8988T (cell line): ENCODE measurements at places on chromosomes 6 and 20.

GRCh38 chr20:25675161-25675560 is 21.5 kb downstream of the ZNF337 start:
- DNase-seq: no peak

GRCh38 chr6:55239099-55239498 is 64.8 kb downstream of the HCRTR2 start:
- DNase-seq: no peak

DNA sequence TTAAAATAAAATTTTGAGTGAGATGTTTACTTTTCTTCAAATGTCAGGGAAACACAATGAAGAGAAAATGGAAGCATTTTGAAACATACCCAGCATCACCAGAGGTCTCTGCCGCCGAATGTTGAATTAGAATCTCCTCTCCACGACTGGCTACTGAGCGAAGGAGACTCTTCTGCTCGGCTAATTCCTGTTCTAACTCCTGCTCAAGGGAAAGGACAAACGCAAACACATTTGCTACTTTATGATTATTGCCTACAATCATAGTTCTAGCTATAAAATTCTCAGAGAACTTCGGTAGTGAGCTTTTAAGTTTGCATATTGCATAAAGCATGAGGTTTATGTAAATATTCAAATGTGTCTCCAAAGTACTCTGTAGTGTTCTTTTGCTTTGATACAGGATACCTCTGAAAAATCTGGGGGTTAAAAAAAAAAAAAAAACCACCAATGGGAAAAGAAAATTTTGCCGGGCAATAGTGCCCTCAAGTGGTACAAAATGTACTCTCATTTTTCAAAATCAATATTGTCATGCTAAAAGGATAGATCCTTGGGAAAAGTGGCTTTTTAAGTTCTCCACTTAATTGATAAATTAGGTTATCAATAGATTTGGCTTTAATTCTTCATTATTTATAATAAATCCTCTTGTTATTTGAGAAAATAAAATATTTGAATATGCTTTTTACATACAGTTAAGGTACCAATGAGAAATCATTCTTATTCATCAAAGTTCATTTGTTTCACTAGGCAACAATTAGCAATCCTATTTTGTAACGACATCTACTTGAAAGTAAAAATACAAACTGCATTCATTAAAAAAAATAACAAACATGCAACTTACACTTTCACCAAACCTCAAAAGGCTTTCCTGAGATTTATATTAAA is 369.0 kb downstream of the SYNE1 start:
- no peak for DNase-seq

- no peak for DNase-seq
These were observed 9.9 kb downstream of the OR2B6 start for GRCh38 chr6:27966816-27967426.

DNA sequence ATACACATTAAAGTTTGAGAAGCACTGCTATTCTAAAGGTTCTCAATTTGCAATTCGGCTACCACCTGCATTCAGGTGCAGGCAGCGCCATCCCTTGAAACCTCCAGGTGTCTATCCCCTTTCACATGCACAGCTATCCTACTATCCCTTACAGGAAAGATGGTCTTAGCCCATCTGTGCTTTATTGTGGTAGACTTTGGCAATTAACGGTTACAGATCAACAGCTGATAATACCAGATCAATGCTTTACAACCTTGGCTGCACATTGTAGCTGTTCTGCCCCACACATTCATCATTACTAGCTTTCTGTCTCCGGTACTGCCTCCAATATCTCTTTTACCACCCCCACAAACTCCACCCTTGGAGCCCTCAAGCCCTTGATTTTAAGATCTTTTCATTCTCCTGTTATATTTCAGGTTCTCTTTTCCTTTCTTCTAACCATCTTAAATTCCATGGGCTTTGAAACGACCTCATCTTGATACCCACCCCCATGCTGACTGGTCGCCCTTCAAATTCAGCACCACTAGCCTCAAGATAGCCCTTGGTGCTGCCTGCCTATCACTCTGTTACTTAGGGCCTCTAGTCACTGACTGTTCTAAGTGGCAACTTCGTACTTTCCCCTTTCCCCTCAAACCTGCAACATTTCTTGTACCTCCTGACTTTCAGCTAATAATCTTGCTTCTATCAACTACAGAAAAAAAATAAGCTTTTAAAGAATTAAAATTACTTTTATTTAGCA is 50.8 kb downstream of the SPTLC3 start:
- no peak for DNase-seq

DNA sequence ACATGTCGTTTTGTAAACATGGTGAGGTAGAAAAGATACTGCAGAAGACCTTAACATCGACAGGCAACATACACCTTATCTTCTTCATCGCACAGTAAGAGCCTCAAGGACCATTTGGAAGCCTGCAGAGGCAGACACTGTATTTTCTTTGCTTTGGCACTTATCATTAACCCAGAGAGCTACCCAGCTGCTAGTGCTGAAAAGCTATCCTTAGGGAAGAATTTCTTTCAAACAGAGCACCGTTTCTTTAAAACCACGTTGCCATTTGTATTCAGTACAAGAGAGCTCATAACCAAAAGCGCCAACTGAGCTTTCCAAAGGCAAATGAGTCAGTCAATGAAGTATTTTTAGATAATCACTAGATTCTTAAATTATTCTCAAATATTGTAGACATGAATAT is 306.6 kb downstream of the EPM2A start:
- no peak for DNase-seq

DNA sequence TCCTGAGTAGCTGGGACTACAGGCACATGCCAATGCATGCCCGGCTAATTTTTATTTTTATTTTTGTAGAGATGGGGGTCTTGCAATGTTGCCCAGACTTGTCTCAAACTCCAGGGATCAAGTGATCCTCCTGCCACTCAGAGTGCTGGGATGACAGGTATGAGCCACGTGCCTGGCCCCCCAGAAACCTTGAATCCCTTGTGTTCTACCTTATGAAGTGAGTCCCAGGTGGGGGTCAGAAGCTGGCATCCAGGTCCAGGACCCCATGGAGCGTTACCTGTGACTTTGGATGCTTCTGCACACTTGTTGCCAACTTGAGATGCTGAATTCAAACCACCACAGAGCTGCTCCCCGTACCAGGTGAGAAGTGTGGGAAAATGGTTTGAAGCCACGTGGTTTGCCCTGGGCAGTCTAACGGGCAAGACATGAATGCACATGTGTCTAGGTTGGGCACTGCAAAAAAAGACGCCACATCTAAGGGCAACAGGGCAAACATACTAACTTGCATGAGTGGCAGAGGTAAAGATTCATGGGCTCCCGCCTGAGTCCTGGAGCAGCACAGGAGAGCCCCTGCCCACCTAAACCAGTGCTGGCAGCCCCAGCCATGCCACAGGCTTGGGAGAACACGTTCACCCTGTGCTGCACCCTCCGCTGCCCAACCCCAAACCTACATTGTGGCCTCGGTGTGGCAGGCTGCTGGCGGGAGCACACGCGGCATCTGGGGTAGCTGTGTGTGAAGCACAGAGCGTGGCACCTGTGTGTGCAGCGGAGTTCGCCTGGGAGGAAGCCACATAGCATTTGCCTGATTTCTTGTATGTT is 101.2 kb downstream of the JPH2 start:
- no peak for DNase-seq

GRCh38 chr20:37235065-37235464 is 26.5 kb downstream of the GHRH start:
- no peak for DNase-seq

DNA sequence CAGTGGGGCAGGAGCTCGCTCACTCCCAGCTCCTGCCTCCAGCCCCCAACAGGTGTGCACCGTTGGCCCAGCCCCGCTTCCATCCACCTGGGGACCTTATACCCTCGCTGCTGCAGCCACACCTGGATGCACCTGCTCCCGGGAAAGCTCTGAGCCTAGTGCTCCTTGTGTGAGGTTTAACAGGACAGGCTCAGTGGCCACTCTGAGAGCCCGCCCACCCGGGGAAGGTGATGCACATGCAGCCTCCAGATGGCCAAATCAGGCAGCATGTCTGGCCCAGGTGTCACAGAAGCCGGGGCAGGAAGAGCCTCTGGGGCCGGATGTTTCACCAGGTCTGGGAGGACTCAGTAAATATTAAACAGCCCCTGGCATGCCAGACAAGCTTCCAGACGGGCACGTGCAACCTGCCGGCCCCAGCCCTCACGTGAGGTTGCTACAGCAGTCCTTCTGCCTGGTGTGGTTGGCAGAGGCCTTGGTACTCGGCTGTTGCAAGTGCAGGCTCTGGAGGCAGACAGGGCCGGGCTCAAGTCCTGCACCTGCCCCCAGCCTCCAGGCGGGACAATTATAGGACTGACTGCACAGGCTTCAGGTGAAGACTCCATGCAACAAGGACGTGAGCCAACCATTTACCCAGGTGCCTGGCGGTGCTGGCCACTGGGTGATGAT is 66.9 kb downstream of the RIPOR3 start:
- DNase-seq: no peak

- no peak for DNase-seq
These were observed 3.9 kb downstream of the ZMYND8 start for GRCh38 chr20:47352332-47353238.

DNA sequence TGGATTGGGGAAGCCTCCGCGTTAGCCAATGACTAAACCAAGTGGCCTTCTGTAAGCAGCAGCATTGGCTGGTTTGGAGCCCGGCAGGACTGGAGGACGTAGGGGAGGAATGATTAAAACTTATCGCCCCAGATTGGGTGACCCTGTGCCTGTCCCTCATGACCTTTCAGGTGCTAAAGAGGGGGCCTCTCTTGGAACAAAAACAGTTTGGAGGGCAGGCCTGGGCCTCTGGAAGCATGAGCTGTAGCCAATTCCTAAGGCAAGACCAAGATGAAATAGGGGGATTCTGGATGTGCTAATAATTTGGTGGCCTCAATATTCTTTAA is 1.4 kb downstream of the GMPR start:
- DNase-seq: no peak

- no peak for DNase-seq
These were observed 977.5 kb downstream of the EYS start for GRCh38 chr6:64729522-64729921.

- no peak for DNase-seq
These were observed 1.2 kb upstream of the PNPLA1 start for GRCh38 chr6:36268478-36269275.

DNA sequence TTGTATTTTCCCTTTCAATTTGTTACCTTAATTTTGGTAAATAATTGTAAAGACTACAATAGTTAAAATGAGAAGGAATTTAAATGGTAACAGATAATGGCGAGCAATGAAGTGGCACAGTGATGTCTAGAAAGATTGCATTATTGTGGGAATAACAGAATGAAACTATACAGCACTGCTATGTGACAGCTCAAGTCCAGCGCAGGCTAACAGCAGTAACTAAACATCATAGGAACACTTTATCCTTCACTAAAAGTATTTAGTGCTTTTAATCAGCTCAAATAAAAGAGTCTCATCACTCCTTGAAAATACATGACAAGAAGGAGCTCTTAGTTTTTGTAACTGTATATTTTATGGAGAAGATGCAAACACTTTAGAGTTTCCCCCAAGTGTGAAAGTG is 190.8 kb downstream of the TENT5A start:
- no peak for DNase-seq

DNA sequence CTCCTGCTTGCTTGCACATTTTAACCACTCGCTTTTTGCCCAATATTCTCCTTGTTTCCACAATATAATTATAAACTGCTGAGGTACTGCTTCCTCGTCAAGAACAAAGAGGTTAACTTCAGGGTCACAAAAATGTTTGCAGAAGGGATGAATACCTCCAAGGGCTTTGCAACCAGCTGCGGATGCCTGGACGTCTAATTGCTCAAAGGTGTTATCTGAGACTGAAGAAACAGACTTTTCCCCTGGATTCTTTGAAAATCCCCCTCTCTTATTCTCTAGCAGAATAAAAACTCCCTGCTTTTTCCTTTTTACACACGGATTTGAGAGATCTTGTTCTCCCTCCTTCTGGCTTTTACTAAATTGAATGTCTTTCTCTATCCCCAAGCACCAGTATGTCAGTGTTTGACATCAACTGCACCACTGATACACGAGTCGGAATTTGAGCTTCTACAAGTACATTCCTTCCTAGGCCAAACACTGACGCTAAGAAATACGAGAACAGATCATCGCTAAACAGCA is 336 bp upstream of the SMPDL3A start:
- no peak for DNase-seq

GRCh38 chr20:20462185-20462584 is 94.3 kb downstream of the INSM1 start:
- no peak for DNase-seq

DNA sequence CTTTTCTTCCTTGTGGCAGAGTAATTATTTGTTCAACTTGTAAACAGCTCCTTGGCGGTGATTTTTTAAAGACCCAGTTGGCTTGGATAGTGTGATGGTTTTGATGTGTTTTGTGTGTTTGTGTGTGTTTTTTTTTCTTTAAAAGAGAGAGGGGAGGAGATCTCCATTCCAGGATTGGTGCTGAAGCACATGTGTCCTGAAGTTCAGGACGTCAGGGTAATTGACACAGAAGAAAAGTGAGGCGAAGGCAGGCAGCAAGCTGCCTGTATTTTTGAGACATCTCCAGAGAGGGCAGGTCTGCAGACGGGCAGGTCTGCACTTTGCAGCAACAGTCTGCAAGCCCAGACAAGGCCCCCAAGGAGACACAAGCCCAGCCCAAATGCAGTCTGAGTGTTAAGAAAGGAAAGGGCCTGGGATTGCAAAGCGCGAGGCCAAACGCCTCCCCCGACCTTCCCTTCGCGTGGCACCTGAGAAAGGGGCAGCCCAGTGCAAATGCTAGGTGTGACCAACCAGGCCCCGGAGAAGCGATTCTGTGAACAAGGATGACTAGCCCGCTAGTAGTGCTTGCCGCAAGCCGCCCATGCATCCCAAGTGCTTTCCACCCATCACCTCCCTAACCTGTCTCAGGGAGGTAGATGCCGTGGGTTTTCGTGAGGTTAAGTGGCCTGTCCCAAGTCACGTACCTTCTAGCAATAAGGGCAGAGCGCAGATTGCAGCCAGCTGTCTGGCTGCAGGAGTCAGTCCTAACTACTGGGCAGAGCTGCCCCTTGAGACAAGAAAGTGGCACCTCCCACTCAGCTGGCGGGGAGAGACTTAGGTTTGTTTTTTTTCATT is 230.5 kb downstream of the ZMYND8 start:
- no peak for DNase-seq

GRCh38 chr20:577167-577791 is 32.8 kb downstream of the TCF15 start:
- DNase-seq: no peak

DNA sequence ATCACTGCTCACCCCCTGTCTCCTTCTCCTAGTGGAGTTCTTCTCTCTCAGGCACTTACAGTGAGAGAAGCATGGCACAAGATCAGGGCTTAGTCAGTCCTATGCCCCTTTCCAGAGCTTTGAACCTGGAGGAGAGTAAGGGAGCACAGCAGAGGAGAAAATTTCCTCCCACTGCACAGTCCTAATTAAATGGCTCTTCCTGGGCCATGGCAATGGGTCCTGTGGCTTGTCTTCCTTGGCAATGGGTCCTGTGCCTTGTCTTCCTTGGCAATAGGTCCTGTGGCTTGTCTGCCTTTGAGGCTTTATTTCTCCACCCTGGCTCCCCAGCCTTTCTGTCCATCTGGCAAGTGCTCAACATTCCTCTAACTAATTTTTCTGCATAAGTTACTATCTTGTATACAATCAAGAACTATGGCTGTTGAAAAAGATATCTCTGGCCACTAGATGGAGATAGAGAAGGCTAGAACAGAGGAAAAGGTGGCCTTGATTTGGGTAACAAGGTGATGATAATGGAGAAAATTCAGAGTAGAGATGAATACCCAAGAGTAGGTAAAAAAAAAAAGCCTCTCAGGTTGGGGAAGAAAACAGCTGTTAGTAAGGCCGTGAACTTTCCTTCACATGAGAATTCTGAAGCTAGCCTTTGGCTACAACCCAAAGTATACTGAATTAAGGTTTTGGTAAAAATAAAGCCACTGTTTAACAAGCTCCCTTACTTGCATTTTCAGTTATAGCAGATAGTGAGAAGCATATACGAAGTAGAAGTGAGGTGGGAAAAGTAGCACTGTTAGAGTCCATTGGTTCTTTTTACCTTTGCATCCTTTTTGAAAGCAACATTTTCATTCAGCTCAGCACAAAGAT is 504.9 kb downstream of the DOK5 start:
- no peak for DNase-seq
